ENCODE measurements at places on chromosomes 3 and 15.

DNA sequence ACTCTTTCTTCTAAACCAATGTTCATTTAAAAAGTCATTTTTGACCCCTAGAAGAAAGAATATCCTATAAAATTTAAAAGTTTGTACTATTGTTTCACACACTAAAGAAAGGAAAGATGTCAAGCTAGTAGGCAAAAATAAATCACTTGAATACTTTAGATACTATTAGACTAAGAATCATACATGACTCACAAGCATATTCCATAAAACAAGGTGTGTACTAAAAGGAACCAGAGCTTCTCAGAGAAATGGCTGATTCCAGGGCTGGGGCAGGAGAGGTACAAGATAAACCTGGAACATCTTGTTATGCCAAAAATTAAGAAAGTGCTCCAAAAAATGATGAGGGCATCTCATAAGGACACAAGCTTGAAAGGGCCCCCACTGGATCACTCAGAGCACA is 8.7 kb downstream of the DLG1 start:
- no peak for DNase-seq

GRCh38 chr3:126459763-126460127 is 15.9 kb downstream of the ZXDC start:
- DNase-seq, result no peak

GRCh38 chr3:111604119-111604518 is 9.0 kb upstream of the ZBED2 start:
- DNase-seq, result no peak

DNA sequence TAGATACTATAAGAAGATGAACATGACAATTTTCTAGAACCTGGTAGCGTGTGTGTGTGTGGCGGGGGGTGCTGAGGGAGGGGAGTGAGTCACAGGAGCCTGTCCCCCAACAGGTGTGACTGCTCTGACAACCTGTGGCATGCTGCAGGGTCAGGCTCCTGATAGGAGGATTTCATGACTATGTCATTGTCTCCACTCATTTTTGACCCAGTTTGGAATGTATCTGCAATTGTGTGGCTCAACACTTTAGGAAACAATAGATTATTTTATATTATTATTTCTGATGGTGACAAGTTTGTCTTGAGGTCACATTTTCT is 9.3 kb upstream of the VILL start:
- DNase-seq, result no peak
